ENCODE measurements at places on chromosomes 13 and 19. TPM values are rescaled to one million over a fixed set of nuclear protein-coding genes. Genes with fewer than 3 reads are reported as not detected.
A peak's percentile ranks its signal among the peaks of the same experiment; 100 is the strongest.

GRCh38 chr13:66612983-66613382, 617.2 kb downstream of the PCDH9 start:
- DNase-seq: no peak

DNA sequence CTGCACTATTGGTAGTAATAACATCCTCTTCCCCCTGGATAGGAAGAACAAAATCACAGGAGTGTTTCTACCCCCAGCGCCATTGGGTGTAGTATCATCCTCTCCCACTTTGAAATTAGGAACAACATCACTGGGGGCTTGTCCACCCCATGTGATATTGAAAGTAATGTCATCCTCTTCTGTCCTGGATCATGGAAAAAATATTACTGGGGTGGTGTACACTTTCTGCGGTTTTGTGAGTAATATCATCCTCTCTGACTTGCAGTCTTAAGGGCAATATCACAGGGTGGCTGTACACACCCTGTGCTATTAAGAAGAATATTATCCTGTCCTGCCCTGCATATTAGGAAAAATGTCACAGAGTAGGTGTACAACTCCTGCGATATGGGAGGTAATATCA, 4.9 kb upstream of the RGCC start:
- no peak for DNase-seq

DNA sequence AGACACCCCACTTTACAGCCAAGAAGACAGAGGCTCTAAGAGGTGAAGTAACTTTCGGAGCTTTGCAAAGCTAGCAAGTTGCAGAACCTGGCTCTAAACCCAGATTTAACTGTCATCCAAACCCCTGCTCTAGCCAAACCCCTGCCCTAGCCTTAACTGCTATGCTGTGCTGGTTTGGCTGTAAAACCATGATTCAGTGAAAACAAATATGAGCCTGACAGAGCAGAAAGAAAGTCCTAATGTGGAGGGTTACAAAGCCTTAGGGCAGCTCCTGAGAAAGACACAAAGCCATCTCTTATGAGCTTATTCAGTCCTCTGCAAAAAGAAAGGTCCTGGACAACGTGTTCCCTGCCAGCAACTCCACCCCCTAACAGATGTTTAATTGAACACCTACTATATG, 172.8 kb downstream of the KATNAL1 start:
- DNase-seq: no peak

DNA sequence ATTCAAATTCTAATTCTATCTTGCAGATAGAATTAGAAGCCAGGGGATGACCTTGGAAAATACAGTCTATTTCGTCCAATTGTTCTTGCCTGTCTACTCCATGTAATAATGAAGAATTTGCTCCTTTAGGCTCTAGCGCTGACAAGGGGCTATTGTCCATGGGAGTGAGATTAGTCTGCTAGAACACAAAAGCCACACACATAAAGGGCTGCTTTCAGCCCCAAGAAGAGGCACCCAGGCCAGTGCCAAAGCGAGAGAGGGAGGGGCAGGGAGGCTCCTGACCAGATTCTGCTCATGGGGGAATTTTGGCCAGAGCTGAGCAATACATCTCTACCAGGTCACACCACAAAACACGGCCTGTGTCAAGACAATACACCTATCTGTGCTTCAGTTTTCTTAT, 1306.9 kb downstream of the UQCRFS1 start:
- no peak for DNase-seq

KCTD15 gene
- 2.0 TPM for total RNA-seq

GRCh38 chr13:20106742-20107141, 54.1 kb downstream of the GJA3 start:
- no peak for DNase-seq

FUT1 gene
- 0.41 TPM for total RNA-seq

DNA sequence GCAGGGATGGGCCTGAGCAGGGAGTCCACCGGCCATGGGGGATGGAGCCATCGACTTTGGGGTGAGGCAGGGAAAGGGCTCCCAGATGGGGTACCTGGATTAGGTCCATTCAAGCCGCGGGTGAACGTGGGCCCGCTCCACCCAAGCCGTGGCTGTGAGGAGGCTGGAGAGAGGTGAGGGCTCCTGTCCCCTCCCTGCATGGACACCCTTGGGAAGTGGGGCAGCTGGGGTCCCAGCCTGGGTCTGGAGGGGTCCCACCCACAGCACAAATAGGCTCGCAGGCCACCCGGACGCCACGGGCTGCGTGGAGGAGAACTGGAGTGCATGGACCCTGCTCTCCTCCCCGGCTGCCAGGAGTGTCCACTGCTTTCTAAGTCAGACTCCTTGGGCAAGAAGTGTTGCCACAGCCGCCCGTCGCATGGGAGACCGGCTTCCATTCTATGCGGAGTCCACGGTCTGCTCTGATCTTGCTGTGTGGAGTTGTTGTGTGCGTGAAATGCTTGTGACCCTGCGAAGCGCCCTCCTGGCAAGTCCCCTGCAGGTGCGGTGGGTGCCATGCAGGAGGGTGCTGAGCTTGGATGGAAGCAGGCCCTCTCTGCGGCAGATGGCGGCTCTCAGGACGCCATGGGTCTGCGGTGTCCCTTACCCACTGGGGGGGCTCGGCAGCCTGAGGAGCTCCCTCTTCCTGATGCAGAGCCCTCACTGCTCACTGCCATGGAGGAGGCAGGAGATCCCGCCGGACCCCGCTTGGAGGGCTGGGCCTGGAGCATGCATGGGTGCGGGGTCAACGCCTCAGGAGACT, 2.0 kb downstream of the DAZAP1 start:
- no peak for DNase-seq

DNA sequence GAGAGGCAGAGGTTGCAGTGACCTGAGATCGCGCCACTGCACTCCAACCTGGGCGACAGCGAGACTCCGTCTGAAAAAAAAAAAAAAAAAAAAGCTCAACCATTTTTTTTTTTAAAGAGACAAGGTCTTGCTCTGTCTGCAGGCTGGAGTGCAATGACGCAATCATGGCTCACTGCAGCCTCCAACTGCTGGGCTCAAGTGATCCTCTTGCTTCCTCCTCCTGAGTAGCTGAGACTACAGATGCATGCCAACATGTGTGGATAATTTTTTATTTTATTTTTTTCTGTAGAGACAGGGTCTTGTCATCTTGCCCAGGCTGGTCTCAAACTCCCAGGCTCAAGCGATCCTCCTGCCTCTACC, 10.3 kb downstream of the EHD2 start:
- no peak for DNase-seq

ERICH4 gene
- total RNA-seq: not detected

DNA sequence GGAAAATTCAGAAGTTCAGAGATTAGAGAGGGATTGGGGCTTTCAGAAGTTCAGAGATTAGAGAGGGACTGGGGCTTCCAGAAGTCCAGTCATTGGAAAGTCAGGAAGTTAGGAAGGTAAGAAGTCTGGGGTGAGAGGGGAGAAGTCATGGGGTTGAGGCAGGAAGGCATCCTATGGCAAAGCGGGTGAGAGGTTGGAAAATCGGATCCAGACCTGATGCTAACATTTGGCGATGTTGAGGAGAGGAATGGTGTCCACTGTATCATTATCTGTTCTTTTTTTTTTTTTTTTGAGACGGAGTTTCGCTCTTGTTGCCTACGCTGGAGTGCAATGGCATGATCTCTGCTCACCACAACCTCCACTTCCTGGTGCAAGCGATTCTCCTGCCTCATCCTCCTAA, 11.1 kb downstream of the SYT3 start:
- no peak for DNase-seq

DNA sequence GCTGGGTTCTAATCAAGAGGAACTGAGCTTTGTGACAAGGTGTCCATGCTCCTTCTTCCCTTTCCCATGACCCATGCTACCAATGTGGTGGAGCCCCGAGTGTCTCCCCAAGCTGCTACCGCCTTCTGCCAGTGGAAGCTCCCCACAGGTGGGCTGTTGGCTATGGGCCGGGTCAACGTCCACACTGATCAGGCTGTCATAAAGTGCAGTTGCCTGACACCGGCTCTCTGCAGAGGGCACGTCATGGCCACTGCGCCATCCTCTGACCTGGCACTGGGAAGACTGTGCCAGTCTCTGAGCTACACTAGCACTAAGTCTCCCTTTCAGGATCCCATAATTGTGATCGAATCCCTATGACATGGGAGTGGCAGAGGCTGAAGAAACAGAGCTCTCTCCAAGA, 192.3 kb downstream of the USP12 start:
- no peak for DNase-seq

DNA sequence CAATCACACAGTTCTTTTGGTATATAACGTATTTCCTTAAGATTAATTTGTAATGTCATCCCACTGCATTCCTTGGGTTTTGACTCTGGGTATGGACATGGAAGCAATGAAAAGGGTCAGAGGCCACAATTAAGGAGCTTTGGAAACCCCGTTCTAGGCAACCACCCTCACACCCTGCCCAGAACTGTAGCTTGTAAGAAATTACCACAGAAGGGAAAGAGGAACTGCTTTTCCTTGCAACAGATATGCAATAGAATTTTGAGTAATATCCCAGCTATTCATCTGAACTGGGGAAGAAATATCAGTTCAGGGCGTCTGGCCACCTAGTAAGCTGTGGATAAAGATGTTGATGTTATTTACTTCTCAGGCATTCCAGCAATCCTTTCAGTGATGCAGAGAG, 985 bp upstream of the CLC start:
- DNase-seq: no peak

- DNase-seq: no peak
Observed at GRCh38 chr19:34319785-34320184, 45.2 kb upstream of the GPI start.

GRCh38 chr19:1651568-1652291, 685 bp downstream of the TCF3 start:
- peak; percentile 40 for DNase-seq

DNA sequence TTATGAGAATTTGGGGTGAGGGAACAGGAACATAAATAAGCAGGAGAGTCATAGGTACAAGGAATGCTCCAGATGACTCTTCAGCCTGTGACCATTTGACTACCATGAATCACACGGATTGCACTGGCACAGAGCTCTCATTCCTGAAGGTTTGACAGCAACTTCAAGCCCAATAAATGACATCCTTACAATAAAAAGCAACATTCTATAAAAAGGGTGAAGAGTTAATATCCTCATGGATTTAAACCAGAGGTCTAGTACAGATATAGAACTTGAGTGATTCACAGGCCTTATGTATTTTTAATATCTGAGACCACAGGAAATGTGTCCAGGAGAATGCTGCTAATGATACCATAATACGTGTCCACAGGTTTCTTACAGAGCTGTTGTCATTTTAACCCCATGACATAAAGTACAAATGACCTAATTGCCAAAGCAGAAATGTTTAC, 158.1 kb downstream of the IRS2 start:
- DNase-seq: no peak

DNA sequence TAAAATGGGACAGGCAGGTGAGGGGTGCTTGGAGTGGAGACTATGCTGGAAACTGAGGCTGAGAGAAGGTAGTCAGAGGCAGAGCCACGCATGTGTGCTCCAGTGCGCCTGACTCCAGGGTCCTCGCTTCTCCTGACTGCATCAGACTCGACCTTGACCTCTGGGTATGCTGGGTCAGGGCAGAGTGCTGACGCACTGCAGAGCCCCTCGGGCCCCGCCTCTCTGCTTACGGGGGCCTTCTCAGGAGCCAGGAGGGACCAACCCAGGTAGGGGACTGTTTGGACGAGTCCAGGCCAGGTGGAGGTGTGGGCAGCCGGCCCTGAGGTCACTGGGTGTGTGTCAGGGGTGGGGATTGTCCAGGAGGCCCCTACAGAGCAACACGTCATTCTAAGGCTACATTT, 22.9 kb upstream of the SLC7A10 start:
- DNase-seq: no peak

DNA sequence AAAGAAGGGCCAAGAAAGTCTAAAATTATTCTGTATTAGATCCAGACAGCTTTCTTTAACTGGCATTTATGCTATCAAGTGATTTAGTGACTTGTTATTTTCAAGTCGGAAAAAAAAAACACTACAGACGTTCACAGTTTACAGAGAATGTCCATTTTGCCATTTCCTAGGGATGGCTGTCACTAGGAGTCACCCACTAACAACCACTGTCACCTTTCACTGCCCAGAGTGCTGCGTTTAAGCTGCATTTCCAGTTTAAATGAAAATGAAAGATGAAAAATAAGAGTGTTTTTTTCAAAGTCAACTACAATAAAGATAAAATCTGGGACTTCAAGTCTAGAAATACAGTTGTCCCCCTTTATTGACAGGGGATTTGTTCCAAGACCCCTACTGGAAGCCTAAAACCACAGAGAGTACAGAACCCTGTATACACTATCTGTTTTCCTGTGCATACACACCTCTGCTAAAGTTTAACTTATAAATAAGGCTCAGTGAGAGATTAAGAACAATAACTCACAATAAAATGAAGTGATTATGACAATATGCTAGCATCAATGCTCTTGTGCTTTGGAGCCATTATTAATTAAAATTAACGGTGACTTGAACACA, 112.5 kb downstream of the SACS start:
- DNase-seq: no peak

GRCh38 chr19:51466723-51467122, 8.5 kb upstream of the SIGLEC8 start:
- DNase-seq: no peak

MRPL34 gene
- total RNA-seq: 70.2 TPM

- no peak for DNase-seq
Observed at GRCh38 chr13:82477436-82477835, 1404.8 kb downstream of the SLITRK1 start.

- no peak for DNase-seq
Observed at GRCh38 chr13:34017231-34017630, 199.3 kb downstream of the RFC3 start.

GRCh38 chr13:28854657-28855056, 34.5 kb downstream of the MTUS2 start:
- no peak for DNase-seq

DNA sequence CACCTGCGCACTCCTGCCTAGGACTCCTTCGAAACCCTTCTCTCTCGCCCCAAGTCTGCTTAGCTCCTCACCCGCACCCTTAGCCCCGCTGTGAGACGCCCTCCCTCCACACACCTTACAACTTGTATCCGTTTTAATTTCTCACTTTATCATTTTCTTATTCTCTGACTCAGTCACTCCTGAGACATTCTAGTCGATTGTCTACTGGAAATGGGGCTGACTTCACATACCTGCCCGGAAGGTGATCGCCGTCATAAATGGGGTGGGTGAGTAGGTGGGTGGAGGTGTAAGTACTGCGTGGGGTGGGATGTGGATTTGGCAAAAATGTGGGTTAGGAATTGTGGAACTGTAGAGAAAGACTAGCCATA, 714 bp downstream of the NDFIP2 start:
- peak; percentile 79 for DNase-seq

DNA sequence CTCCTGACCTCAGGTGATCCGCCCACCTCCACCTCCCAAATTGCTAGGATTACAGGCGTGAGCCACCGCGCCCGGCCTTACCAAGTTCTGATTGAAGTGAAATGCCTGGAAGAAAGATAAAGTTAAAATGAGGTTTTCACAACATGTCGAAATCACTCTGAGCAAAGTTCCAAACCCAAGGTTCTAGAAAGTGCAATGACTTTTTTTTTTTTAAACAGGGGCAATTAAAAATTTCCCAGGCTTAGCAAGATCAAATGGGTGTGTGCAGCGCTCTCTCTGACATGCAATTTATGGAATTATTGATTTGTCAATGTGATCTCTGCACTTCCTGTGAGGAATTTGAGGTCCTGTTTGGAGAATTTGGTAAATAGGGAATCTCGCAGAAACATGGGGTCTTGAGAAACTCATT, 12.8 kb upstream of the MAP2K2 start:
- DNase-seq: no peak

All from activated naive CD4-positive, alpha-beta T cell treated with anti-CD3 and anti-CD28 coated beads, Interleukin-2, amount 50 U/mL, for 72 hours (primary cell).